HCT116 (cell line): ENCODE measurements at places on chromosomes 7 and 10. TPM values are rescaled to one million over a fixed set of nuclear protein-coding genes. Genes with fewer than 3 reads are reported as not detected.
A peak's percentile ranks its signal among the peaks of the same experiment; 100 is the strongest.

DNA sequence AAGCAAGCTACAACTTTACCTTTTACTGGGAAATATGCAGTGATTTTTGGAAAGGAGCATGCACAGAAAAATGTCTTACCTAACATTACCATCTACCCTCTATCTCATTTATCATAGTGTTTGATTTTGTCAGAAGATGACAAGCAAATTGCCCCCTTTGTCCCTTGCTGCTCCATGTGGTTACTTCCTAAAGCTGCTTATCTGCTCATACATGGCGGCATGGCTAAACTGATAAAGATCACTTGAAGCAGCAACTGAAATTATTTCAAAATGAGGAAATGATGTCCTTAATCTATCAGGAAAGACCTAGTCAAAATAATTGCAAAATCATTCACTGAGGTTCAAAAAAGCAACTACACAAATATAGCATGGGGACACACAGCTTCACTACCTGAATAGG, 1198.5 kb upstream of the SORCS1 start:
- H3K4me3 ChIP-seq, result no peak overlapping the region
- no peaks in the 10 kb centered on the region for H3K36me3 ChIP-seq
- no peaks in the 10 kb centered on the region for H3K4me1 ChIP-seq
- H3K27ac ChIP-seq, result no peak overlapping the region
- no peak for DNase-seq

The NKX2-3 gene
- total RNA-seq, result not detected

The CADPS2 gene
- total RNA-seq, result 7.5 TPM

- no peak for DNase-seq
- H3K27ac ChIP-seq, result no peak overlapping the region
- no peaks in the 10 kb centered on the region for H3K27me3 ChIP-seq
- H3K4me1 ChIP-seq, result no peaks in the 10 kb centered on the region
Measured at GRCh38 chr10:25522946-25523608, 348.3 kb downstream of the GPR158 start.

The TFEC gene
- total RNA-seq, result 0.12 TPM

- no peak overlapping the region for H3K27ac ChIP-seq
- no peaks in the 10 kb centered on the region for H3K36me3 ChIP-seq
- H3K27me3 ChIP-seq, result no peaks in the 10 kb centered on the region
- DNase-seq, result no peak
- H3K4me1 ChIP-seq, result no peaks in the 10 kb centered on the region
- no peak overlapping the region for H3K4me3 ChIP-seq
Measured at GRCh38 chr7:158248816-158249215, 338.8 kb downstream of the PTPRN2 start.

- DNase-seq, result no peak
- H3K4me1 ChIP-seq, result no peaks in the 10 kb centered on the region
- no peak overlapping the region for H3K4me3 ChIP-seq
Measured at GRCh38 chr7:255038-255435, 34.9 kb upstream of the FOXL3 start.

The NPY gene
- not detected for total RNA-seq

DNA sequence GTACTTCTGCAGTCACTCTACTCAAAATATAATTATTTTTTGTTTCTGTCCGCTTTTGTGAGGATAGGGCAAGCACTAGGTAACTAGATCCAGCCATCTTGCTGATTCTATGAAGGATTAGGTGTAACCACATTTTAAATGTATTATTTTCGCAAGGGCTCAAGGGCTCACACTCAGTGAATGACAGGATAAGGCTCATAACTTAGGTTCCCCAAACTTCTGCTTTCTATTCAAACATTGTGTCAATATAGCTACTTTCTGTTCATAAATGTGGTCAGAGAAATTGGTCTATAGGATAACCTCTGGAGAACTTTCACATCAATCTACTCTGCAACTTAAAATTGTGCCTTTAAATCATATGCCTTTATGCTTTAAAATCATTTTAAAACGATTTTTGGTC, 1141.2 kb downstream of the SORCS1 start:
- no peak overlapping the region for H3K4me3 ChIP-seq
- H3K27me3 ChIP-seq, result no peaks in the 10 kb centered on the region
- no peaks in the 10 kb centered on the region for H3K4me1 ChIP-seq

GRCh38 chr10:11379771-11380170, 231.7 kb downstream of the USP6NL start:
- H3K4me1 ChIP-seq, result no peaks in the 10 kb centered on the region
- no peaks in the 10 kb centered on the region for H3K36me3 ChIP-seq
- H3K27ac ChIP-seq, result no peak overlapping the region
- no peak for DNase-seq

- H3K27ac ChIP-seq, result no peak overlapping the region
- H3K27me3 ChIP-seq, result no peaks in the 10 kb centered on the region
- DNase-seq, result no peak
- peaks cover 5% of the 10 kb centered on the region; the same call in 1 of the 2 replicates for H3K4me1 ChIP-seq
- no peaks in the 10 kb centered on the region for H3K36me3 ChIP-seq
Measured at GRCh38 chr7:36092221-36092771, 60.8 kb upstream of the EEPD1 start.

DNA sequence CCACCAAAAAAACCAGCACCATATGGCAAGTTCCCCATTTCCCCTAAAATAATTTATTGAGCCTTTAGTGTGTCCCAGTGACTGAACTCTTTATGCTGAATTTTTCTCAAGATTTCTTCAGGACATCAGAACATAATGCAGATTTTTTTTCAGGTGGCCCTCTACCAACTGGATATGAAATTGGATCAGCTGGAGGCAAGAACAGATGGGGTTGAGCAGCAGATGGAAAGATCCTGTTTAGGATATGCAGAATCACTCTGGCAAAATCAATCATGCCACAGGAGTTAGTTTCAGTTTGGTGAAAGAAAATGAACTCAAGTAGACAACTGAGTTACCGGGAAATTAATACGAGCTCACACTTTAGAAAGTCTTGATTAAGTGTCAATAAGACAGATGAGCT, 761.5 kb upstream of the C7orf33 start:
- no peak for DNase-seq
- H3K27me3 ChIP-seq, result no peaks in the 10 kb centered on the region
- H3K4me3 ChIP-seq, result no peak overlapping the region

GRCh38 chr7:20778063-20778721, 8.5 kb downstream of the SP8 start:
- no peaks in the 10 kb centered on the region; the same call in 1 of the 2 replicates for H3K4me1 ChIP-seq
- DNase-seq, result no peak
- peak overlapping the region; percentile 3; the same call in 1 of the 2 replicates for H3K4me3 ChIP-seq
- no peaks in the 10 kb centered on the region; the same call in 1 of the 2 replicates for H3K27me3 ChIP-seq
- H3K36me3 ChIP-seq, result no peaks in the 10 kb centered on the region
- H3K27ac ChIP-seq, result no peak overlapping the region
